ENCODE measurements at places on chromosomes 7 and 10.

GRCh38 chr7:123649964-123650363 lies 5.7 kb upstream of the LMOD2 start:
- DNase-seq, result no peak

- no peak for DNase-seq
Observed at GRCh38 chr7:150788474-150789269, 11.5 kb downstream of the TMEM176B start.

- DNase-seq, result no peak
Observed at GRCh38 chr10:100020142-100020885, 10.6 kb upstream of the DNMBP start.

GRCh38 chr10:100728928-100729861 lies 16.2 kb upstream of the PAX2 start:
- no peak for DNase-seq

DNA sequence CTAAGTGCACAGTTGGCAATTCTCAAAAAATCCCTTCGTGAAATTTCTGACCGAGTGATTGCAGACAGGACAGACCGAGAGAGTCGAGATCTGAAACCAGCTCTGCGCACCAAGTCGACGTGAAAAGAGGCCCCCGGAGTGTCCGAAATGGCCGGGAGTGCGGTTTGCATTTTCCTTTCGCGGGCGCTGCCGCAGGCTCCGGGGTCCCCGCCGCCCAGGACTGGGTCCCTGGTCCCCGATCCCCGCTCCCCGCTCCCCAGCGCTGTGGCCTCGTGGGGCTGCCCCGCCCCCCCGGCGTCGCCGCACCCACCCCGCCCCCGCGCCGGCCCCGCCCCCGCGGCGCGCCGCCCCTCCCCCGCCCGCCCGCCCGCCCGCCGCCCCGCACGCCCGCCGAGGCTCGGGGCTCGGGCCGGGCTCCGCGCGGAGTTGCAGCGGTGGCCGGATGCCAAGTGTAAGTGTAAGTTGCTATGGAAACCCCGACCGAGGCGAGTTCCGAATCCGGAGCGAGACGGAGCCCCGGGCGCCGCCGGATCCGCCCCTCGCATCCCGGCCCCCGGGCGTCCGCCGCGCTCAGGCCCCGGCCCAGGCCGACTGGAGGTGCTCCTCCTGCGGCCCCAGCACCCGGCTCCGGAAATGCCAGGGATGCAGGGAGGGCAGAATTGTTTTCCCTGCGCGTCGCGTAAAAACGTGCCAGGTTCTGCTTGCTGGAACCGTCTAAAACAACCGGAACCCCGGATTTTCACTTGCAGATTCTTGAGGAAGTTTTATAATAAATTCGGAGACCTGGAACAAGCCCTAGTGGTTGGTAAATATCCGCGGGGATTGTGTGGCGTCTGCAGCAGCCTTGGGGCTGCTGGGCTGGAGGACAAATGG lies 4.6 kb downstream of the BMI1 start:
- DNase-seq, result peak; percentile 49

DNA sequence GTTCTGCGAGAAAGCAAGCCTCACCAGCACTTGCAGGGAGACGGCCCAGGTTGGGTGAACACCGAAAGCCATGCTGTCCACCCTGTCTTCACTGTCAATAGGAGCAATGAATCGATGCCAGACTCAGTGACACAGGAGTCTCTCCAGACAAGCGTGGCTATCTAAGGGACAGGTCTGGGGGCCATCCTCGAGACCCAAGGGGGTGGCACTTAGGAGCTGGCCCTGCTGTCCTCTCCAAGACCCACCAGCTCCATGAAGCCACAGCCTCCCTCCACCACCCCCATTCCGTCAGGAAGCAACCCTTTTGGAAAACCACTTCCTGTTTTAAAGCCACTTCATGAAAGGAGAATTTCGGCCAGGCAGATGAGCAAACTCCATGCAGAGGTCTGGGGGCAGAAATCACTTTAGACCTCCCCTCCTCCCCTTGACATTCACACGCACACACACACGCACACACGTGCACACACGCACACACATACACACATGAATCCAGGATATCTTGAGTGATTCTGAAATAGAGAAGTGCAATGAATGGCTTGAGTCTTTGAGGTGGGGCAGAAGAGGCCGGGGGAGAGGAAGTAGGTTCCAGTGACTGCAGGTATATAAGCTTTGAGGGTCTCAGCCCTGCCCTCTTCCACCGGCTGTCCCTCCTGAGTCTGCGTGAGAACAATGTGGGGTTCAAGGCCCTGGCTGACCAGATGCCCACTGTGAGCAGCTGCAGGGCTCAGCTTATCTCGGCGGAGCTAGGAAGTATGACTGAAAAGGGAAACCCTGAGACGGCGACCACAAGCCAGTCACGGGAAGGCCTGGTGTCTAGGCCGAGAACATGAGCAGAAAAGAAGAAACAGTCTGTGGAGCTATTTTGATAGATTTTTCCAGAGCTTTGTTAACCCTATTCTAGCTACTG lies 25.0 kb downstream of the RGS10 start:
- peak; percentile 49 for DNase-seq

GRCh38 chr7:84997626-84998025 lies 189.2 kb downstream of the SEMA3D start:
- no peak for DNase-seq

- DNase-seq, result no peak
Observed at GRCh38 chr10:132787495-132788179, 1.7 kb upstream of the NKX6-2 start.

GRCh38 chr7:158733220-158733519 lies 28.6 kb upstream of the NCAPG2 start:
- DNase-seq, result no peak

- DNase-seq, result no peak
Observed at GRCh38 chr7:18503126-18503866, 7.7 kb downstream of the HDAC9 start.

DNA sequence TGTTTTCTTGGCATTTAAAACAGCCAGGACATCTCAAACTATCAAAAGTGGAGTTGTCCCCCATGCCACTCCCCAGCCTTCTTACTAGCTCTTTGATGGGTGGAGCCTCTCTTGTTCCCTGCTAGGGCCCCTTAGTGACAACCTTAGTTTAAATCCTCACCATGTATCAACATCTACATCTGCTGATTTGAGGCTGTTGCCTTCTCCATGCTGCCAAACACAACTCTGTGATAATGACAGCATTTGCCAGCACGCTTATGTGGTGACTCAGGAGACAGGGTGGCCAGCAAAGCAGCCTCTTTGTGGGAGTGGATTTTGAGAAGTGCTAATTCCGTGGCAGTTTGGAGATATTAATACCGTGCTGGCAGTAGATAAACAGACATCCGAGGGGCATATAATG lies 145.4 kb downstream of the LRRC4 start:
- no peak for DNase-seq

All from activated CD4-positive, alpha-beta T cell treated with anti-CD3 and anti-CD28 coated beads for 24 hours (primary cell).